Activated CD4-positive, alpha-beta T cell treated with anti-CD3 and anti-CD28 coated beads, Interleukin-2, amount 10 ng/mL, durations not matched to agents 24 days and 14 days (primary cell): ENCODE measurements at places on chromosomes 12 and 14. TPM values are rescaled to one million over a fixed set of nuclear protein-coding genes. Genes with fewer than 3 reads are reported as not detected.

The KIF26A gene
- 0.24 and 0.26 TPM in 2 replicates for total RNA-seq

The IFI27 gene
- total RNA-seq, result 66.9 and 67.3 TPM in 2 replicates

The SEC23A gene
- 63.5 and 65.8 TPM in 2 replicates for total RNA-seq

The GUCY2C gene
- not detected in 2 replicates for total RNA-seq

The TCL1B gene
- total RNA-seq, result not detected in 2 replicates

The BMAL2 gene
- 55.9 and 58.8 TPM in 2 replicates for total RNA-seq

The IFT43 gene
- 8.9 and 10.2 TPM in 2 replicates for total RNA-seq

The CD163 gene
- not detected in 2 replicates for total RNA-seq

The ATP5MC2 gene
- total RNA-seq, result 408 and 411 TPM in 2 replicates

The OR6C3 gene
- total RNA-seq, result not detected in 2 replicates

The TBX5 gene
- total RNA-seq, result not detected in 2 replicates

The PIANP gene
- total RNA-seq, result 0.09 TPM in 1 of 2 replicates, not detected in the other

The RPS26 gene
- total RNA-seq, result 40.5 and 46.3 TPM in 2 replicates

The FZD10 gene
- not detected in 2 replicates for total RNA-seq

The FLRT2 gene
- total RNA-seq, result not detected in 2 replicates

The SERPINA6 gene
- total RNA-seq, result not detected in 2 replicates

The KIF21A gene
- 28.1 and 29.5 TPM in 2 replicates for total RNA-seq

The XPOT gene
- 158 and 163 TPM in 2 replicates for total RNA-seq

The DEGS2 gene
- total RNA-seq, result 0.09 and 0.35 TPM in 2 replicates

The KRT78 gene
- total RNA-seq, result not detected in 2 replicates

The SDR9C7 gene
- not detected in 2 replicates for total RNA-seq

The B4GALNT1 gene
- total RNA-seq, result 4.6 and 5.7 TPM in 2 replicates

The CCDC196 gene
- not detected in 2 replicates for total RNA-seq

The CCDC184 gene
- 0.38 and 0.44 TPM in 2 replicates for total RNA-seq

The CLEC4D gene
- not detected in 2 replicates for total RNA-seq
